Renal cortex interstitium (tissue), 15 donors: ENCODE measurements at places on chromosomes 3 and 15. TPM values are rescaled to one million over a fixed set of nuclear protein-coding genes. Genes with fewer than 3 reads are reported as not detected.

GRCh38 chr3:98734306-98734705, 28.8 kb upstream of the ST3GAL6 start:
- DNase-seq = no peak

- no peak for DNase-seq
Measured at GRCh38 chr3:2934541-2934940, 175.6 kb downstream of the IL5RA start.

DNA sequence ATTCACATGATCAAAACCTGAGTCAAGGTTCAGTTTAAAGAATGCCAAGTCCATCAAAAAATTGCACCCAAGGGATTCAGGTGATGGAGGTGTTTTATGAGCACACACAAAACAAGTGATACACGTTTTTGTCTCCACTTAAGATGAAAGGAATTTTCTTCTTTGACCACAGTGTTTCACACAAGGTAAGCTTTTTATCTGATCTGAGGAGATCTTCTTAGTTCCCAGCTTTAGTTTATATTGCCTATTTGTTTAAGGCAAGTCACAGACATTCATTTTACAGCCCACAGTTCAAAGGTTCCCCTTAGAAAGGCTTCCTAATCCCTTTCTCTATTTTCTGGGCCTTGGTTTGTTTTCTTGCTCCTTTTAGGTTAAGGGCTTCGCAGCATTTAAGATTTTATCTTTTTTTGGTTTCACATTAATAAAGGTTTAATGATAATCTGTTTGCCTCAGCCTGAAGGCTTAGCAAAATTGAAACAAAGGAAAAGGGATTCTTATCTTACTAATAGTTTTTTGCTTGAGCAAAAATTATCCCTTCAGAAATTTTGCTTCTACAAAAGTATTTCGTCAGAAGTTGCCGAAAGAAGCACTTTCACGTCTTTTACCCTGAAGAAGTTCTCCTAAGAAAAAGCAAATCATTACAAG, 420.5 kb upstream of the NAALADL2 start:
- DNase-seq = no peak

GRCh38 chr15:47283246-47283645, 434.1 kb upstream of the SEMA6D start:
- no peak for DNase-seq

DNA sequence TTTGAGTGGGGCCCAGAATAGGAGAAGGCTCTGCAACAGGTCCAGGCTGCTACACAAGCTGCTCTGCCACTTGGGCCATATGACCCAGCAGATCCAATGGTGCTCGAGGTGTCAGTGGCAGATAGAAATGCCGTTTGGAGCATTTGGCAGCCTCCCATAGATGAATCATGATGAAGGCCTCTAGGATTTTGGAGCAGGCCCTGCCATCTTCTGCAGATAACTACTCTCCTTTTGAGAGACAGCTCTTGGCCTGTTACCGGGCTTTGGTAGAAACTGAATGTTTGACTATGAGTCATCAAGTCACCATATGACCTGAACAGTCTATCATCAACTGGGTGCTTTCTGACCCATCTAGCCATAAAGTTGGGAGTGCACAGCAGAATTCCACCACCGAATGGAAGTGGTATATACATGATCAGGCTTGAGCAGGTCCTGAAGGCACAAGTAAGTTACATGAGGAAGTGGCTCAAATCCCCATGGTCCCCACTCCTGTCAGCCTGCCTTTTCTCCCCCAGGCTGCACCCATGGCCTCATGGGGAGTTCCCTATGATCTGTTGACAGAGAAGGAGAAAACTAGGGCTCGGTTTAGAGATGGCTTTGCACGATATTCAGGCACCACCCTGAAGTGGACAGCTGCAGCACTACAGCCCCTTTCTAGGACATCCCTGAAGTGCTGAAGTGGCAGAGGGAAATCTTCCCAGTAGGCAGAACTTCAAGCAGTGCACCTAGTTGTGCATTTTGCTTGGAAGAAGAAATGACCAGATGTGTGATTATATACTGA, 971.4 kb downstream of the MCTP2 start:
- DNase-seq = no peak

DNA sequence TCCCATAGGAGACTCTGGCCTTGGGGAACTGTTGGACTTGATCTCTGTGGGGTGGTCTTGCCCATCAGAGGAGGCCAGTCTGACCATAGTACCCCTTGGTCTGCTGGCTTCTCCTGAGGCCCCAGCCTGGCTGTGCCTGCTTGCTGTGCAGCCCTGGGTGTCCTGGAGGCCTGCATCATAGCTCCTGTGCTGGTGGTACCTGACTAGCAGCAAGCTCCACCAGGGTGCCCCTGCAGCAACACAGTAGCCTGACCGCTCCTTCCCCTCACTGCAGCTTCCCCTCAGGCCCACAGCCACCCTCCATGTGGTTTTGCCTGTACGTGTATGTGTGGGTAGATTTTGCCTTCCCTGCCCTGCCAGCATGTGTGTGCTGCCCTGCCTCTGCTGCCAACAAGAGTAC, 85.6 kb upstream of the TTC14 start:
- DNase-seq = no peak

- DNase-seq = no peak
Measured at GRCh38 chr3:129326138-129326537, 47.5 kb downstream of the HMCES start.

DNA sequence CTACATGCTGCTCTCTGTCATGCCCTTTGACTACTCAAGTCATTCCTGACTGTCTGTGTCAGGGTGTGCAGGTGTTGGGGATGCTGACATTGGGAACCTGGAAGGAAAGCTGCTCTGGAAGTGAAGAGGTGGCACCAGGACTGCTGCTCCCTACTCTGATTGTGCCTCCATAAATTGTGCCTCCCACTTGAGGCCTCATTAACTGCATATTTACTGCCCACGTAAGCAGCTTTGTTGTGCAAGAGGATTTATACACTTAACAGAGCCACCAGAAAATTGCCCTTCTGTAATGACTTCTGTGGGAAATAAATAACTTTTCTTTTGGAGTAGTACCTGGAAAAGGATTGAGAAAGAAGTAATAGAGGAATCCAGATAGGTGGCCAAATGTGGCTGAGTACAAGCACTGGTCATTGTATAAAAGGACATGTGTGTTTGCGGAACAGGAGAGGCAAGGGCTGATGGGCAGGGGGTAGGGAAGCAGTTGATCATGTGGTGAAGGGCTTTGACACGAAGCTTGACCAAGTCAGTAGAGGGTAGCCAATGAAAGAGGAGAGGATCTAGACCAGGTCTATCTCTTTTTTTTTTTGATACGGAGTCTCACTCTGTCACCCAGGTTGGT, 24.8 kb downstream of the IL20RB start:
- no peak for DNase-seq

- DNase-seq = no peak
Measured at GRCh38 chr3:106004137-106004681, 135.4 kb upstream of the CBLB start.

DNA sequence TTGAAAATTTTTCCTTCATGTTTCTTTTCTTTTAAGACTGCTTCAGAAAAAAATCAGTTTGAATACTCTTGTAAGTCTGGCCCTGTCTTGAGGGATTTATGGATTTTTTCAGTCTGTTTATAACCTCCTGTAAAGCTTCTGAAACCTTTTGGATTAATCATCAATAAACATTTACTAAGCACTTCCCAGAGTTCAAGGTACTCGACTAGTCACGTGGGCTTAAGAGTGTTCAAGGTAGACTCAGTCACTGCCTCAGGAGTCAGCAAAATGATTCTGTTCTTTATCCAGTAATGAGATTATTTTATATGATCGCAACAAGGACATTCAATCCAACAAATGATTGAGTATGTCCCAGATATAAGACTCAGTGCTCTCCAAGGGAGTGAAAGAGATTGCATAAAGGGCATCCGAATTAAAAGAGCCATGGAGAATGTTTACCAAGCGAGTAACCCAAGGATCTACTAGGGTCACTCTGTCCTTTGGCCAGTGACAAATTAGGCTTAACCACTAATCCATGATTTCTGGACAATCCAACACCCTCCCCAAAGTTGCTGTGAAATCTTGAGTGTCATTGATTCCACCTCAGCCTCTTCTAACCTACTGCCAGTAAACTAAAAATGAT, 726.6 kb upstream of the NAALADL2 start:
- no peak for DNase-seq

- no peak for DNase-seq
Measured at GRCh38 chr3:19272296-19272695, 124.0 kb downstream of the KCNH8 start.

DNA sequence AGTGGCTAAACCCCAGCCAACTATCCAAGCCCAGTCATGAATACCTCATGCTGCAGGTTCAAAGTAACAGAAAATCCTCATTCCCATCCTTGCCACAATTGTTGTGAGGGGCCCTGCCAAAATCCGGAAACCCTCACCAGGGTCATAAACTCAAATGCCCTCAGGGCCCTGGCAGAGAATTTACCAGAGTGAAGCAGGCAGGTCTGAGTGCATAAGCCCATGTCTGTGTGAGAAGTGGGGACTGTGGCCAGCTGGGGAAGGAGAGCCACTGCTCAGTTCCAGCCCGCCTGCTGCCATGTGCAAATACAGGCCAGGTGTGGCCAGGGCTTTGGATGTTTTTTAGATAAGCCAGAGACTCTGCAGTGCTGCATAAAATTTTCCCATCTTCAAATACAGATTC, 7.0 kb downstream of the CEP152 start:
- no peak for DNase-seq

DNA sequence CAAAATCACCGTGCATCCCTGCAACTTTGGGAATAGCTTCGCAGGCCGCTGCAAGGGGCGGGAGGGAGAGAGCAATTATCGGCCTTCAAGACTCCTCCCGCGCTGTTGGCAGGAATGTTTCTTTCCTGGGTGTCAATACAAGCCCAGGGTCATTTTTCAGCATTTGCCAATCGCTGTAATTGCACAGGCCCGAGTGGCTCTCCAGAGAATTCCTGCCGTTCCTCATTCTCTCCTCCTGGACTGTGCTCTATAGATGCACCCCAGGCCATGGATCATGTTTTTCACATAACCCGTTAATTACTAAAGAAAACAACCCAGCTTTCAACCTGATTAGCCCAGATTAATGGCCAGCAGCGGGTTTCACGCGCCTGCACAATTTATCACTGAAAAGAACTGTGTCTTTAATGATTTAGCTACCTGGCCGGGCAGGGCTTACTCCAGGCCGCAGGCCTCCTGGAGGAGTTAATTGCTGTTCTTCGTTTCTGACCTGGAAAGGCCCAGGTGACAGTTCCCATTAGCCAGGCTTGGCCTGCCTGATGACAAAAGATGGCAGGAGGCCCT, 144.3 kb downstream of the OPA1 start:
- DNase-seq = no peak

- DNase-seq = peak; percentile 47
Measured at GRCh38 chr3:176919836-176920765, 277.2 kb downstream of the TBL1XR1 start.

DNA sequence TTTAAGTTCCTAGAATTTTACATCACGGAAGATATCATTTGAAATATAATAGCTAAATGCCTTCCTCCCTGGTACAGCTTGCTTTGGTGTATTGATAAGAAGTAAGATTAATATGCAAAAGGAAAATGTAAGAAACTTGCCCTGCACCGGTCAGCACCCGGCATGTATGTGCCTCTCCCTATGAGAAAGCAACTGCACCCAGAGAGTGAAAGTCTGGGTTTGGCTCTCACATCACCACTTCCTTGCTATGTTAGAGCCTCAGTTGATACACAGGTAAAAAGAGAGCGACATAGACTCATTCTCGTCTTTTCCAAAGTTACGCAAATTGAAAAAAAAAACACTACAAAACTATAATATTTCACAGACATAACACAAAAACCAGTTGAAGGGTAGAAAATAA, 96.7 kb downstream of the FOXP1 start:
- no peak for DNase-seq

DNA sequence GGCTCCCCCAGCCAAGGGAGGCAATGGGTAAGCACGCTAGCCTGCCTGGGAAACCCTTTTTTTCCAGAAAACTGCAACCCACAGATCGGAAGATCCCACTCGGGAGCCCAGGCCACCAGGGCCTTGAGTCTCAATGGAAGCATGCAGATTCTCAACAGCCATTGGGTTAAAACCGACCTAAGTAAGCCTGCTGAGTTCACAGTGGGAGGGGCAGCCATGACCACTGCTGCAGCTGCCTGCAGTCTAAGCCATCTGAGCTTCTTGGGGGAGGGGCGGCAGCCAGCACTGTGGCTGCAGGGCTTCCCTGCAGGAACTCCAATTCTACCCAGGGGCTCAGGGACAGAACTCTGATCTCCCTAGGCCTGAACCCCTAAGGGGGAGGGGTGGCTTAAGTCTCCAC, 82.0 kb downstream of the DPPA2 start:
- no peak for DNase-seq

DNA sequence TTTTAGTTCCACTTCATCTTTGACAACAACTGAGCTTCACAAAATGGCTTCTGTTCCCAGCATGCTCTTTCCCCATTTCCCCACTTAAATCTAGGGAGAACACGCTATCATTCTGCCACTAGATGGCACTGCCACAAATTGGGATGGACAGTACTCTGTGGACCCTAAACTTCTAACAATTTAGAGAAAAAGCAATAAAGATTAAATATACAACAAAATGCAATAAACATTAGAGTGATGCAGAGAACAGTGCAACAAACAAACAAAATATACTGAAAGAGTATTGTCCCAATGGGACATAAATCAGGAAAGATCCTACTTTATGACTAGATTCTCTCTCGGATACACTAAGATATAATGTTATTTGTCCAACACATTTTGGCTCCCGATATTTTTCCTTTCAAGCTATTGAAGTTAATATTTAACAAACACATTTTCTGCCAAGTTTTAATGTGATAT, 169.7 kb upstream of the TMCO5A start:
- DNase-seq = peak; percentile 18

GRCh38 chr15:82539691-82540054, 584 bp downstream of the RPS17 start:
- DNase-seq = no peak

DNA sequence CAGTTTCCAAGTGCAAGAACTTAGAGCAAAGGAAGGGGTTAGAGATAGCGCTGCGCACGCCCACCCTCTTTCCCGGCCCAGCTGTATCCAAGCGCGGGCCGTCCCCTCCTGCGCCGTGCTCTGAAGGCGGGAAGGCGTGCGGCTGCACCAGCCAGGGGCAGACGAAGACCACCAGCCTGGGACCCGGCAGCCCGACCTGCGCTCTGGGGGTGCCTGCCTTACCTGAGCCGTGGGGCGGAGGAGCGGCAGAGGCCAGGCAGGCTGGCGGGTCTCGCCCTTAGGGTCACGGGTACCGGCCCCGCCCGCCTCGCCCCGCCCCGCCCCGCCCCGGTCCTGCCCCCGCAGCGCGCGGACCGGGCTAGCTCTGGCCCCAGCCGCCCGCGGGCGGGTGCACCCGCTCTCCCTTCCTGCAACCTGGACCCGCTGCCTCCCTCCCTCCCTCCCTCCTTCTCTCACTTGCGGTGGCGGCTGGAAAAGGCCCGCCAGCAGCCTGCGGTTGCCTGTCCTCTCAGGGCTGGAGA, at the start of gene WDR72:
TSS of gene WDR72 (minus strand) at position 253 of the 521 bp plus-strand sequence. CDS start 26,514 bp downstream, outside the sequence.
- no peak for DNase-seq

The RPL22L1 gene
- 83.3 TPM for polyA plus RNA-seq

The C15orf62 gene
- 3.1 TPM for polyA plus RNA-seq

The MYZAP gene
- 3.0 TPM for polyA plus RNA-seq

The CD96 gene
- polyA plus RNA-seq = 1.7 TPM

The ZNF35 gene
- 11.6 TPM for polyA plus RNA-seq

The HACD3 gene
- polyA plus RNA-seq = 159 TPM
